ENCODE measurements at places on chromosomes 6 and 20.

- no peak for DNase-seq
Observed at GRCh38 chr6:150088481-150089154, 19.7 kb upstream of the ULBP3 start.

DNA sequence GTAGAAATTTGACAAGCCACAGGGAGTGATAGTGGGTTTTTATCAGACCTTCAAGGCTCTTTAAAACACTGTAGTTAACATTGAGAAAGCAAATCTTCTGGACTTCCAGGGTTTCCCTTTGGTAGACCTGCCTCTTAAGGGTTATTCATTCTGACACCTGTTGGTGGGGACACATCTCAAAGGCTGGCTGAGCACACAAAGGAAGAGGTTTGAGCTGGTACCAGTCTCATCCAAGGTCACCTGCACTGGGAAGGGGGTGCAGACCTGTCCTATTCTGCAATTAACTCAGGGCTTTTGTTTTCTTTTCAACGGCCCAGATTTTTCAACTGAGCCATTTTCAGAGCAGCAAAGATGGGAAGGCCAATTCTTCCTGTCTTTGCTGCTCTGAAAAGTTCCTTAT is 45.6 kb downstream of the EDN1 start:
- DNase-seq = no peak

GRCh38 chr6:37985355-37985754 is 165.8 kb downstream of the ZFAND3 start:
- DNase-seq = no peak

GRCh38 chr6:158043008-158043407 is 61.3 kb downstream of the SYNJ2 start:
- no peak for DNase-seq

DNA sequence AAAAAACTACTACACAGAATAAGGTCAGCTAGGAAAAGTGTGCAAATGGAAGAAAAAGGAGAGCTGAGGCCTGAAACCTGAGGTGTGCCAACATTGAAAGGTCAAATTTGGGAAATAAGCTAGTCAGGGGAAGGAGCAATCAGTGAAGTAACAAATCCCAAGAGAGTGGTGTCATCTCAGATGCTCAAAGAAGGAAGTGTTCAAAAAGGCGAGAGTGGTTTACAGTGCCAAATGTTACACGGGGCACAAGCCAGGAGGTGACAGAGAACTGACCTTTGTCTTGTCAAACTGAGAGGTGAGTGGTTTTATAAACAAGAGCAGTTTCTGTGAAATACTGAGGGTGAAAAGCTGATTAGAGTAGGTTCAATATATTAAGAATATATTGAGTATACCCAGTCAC is 83.0 kb upstream of the TCF21 start:
- DNase-seq = no peak

GRCh38 chr6:87342829-87343228 is 1.8 kb upstream of the C6orf163 start:
- DNase-seq = no peak

DNA sequence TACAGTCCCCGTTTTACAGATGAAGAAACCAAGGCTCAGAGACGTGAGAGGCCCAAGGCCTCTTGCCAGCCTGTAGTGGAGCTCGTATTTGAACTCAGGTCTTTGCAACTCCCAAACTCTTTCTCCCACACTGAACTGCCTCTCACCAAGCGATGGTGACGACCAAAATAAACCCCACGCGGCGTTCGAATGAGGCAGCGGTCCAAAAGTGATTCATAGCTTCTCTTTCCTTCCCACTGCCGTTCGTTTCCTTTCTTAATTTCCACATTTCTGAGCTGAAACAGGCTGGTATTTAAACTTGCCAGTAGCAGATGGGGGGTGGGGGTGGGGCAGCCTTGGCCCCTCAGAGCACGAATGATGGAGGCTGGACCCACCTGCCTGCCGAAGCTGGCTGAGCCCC is 252.9 kb upstream of the KCNG1 start:
- no peak for DNase-seq

- no peak for DNase-seq
Observed at GRCh38 chr6:162973980-162974379, 246.2 kb downstream of the PACRG start.

DNA sequence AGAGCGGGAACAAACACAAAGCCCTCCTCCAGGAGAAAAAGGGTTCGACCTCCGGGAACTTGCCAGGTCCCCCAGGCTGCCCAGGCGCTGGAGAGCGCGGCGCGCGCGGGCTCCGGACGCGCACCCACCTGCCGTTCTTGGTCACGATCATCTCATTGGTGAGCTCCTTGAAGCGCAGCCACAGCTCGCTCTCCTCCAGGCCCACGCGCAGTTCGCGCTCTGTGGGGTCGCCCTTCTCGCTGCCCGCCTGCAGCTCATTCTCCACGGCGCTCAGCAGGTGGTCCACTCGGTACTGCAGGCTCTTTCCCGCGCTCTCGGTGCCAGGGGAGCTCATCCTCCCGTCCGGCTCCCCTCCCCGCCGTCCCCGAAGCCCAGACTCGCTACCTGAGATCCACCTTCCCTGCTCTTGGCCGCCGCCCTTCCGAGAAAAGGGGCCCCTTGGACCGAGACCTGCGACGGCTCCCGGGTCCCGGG is 356 bp downstream of the TBXT start:
- DNase-seq = no peak

DNA sequence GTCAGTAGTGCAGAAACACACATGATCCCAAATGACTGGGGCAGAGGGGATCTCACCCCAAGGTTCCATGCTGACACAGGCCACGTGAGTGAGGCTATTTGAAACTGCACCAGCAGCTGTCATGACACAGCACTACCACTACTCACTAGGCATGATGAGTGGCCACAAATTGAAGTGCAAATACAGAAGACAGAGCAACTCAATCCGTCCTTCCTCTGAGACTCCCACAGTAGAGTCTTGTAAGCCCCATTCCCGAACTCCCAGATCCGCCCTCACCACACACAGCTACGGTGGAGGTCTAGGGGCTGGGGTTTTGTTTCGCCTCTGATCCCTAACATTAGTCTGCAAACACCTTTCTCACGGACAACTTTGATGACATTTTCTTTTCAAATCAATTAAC is 113.3 kb upstream of the NUP153 start:
- no peak for DNase-seq

DNA sequence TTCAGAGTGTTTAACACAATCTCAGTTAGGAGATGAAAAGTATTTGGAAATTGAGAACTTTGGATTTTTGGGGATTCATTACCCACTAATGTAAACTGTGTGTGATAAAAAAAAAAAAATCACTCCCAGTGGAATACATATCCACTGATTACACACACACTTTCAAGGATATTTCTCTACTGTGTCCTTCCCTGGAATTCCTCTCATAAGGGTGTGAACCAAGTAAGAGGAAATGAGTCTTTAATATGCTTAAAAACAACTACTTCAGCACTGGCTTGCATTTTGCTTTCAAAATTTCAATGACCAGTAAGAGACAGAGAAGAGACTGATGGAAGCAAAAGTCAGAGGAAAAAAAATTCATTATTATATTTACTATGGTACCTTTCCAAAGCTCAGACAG is 24.5 kb upstream of the MYCT1 start:
- no peak for DNase-seq

GRCh38 chr20:62300319-62300718 is 2.5 kb upstream of the ADRM1 start:
- DNase-seq = no peak

- peak; percentile 63 for DNase-seq
Observed at GRCh38 chr6:111997078-111997852, 56.6 kb upstream of the CCN6 start.

GRCh38 chr20:22681591-22682248 is 97.3 kb upstream of the FOXA2 start:
- no peak for DNase-seq

GRCh38 chr20:50528804-50529351 is 18.7 kb downstream of the PTPN1 start:
- no peak for DNase-seq

GRCh38 chr6:48613231-48613949 is 502.4 kb upstream of the PTCHD4 start:
- no peak for DNase-seq

GRCh38 chr20:34190679-34191090 is 50.5 kb upstream of the ASIP start:
- DNase-seq = no peak

GRCh38 chr20:37543828-37544227 is 16.2 kb upstream of the BLCAP start:
- DNase-seq = no peak

All from activated effector memory CD4-positive, alpha-beta T cell treated with Interleukin-2 at 50 U/mL for 16 hours (primary cell).